ENCODE measurements at places on chromosomes 12 and 14. TPM values are rescaled to one million over a fixed set of nuclear protein-coding genes. Genes with fewer than 3 reads are reported as not detected.

- no peak overlapping the region for H3K27ac ChIP-seq
- H3K27me3 ChIP-seq = no peaks in the 10 kb centered on the region
- H3K4me1 ChIP-seq = peaks cover 10% of the 10 kb centered on the region
- peaks cover 100% of the 10 kb centered on the region for H3K36me3 ChIP-seq
These were observed 16.4 kb downstream of the ZNF410 start for GRCh38 chr14:73903028-73903427.

- peak overlapping the region; percentile 68 for H3K27ac ChIP-seq
- no peak overlapping the region for H3K4me3 ChIP-seq
- DNase-seq = no peak
- H3K27me3 ChIP-seq = no peaks in the 10 kb centered on the region
- peaks cover 76% of the 10 kb centered on the region for H3K4me1 ChIP-seq
These were observed 79.0 kb downstream of the PITPNM2 start for GRCh38 chr12:123071857-123072256.

The EMP1 gene
- total RNA-seq = 19.7 TPM

- no peak overlapping the region for H3K4me3 ChIP-seq
- no peaks in the 10 kb centered on the region for H3K27me3 ChIP-seq
- H3K27ac ChIP-seq = no peak overlapping the region
- no peaks in the 10 kb centered on the region for H3K4me1 ChIP-seq
- H3K36me3 ChIP-seq = no peaks in the 10 kb centered on the region
These were observed 444.3 kb downstream of the NELL2 start for GRCh38 chr12:44431647-44432343.

- no peak overlapping the region for H3K4me3 ChIP-seq
- no peaks in the 10 kb centered on the region for H3K27me3 ChIP-seq
- H3K36me3 ChIP-seq = no peaks in the 10 kb centered on the region
- H3K4me1 ChIP-seq = no peaks in the 10 kb centered on the region
These were observed 135.9 kb upstream of the NTF3 start for GRCh38 chr12:5295996-5296395.

The KCNA5 gene
- 6.5 TPM for total RNA-seq

DNA sequence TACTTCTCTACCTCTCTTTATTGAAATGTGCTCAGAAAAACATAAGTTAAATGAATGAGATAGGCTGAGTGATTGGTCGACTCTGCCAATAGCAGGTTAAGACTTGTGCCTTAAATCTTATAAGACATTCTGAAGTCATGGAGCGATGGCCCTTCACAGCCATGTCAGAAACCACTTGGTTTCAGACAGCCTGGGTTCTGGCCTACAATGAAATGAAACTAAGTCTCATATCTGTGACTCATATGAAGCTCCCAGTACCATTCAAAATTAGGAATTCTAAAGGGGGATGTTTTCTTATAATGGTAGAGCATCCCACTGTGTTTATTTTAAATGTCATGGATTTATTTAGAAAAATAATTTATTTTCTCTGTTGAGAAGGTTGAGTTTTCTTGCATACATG, 42.6 kb downstream of the PLXNC1 start:
- DNase-seq = no peak
- no peaks in the 10 kb centered on the region for H3K4me1 ChIP-seq
- H3K4me3 ChIP-seq = no peak overlapping the region
- no peak overlapping the region for H3K27ac ChIP-seq
- no peaks in the 10 kb centered on the region for H3K36me3 ChIP-seq

DNA sequence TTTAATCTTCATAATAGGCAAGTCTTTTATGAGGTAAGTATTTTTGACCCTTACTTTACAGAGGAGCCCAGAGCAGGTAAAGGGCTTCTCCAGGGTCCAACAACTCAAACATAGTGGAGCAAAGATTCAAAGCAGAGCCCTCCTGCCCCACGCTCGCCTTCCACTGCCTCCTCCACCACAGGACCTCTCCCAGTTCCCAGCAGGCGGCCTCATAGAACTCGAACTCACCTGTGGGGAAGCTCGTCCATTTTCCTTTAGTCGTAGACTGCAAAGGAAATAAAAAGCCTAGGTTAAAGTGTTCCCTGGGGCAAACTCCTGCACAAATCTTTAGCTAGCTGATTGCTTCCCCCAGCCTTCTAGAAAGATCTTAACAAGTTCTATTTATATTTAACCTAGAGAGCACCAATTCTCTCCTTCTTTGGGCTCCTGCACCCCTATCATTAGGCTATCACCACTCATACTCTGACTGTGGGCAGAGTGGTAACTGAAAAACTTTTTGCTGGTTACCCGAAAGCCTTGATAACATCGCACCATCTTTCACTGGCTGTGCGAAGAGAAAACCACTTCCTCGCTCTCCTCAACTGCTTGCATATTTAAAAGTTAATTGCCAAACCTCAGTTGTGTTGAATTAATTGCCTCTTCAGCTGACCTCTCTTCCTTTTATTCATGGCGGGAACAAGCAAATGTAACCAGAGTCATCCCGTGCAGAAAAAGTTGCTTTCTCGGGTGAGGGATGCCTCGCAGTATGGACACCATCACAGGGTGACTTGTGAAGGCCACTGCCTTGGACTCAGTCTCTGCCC, 299.6 kb downstream of the DPF3 start:
- peak; percentile 31 for DNase-seq
- no peaks in the 10 kb centered on the region for H3K4me1 ChIP-seq
- H3K4me3 ChIP-seq = no peak overlapping the region
- H3K27me3 ChIP-seq = peaks cover 13% of the 10 kb centered on the region
